Tongue (tissue), 3 donors: ENCODE measurements at places on chromosomes 4 and X. TPM values are rescaled to one million over a fixed set of nuclear protein-coding genes. Genes with fewer than 3 reads are reported as not detected.

XPNPEP2 gene
- 0.72 TPM for total RNA-seq

XAGE1A gene
- total RNA-seq, result not detected

CXCL13 gene
- total RNA-seq, result 0.31 TPM

KLKB1 gene
- 1.2 TPM for total RNA-seq

CT45A6 gene
- not detected for total RNA-seq

GAGE12F gene
- total RNA-seq, result not detected

TNIP3 gene
- not detected for total RNA-seq

COX7B2 gene
- not detected for total RNA-seq

CYSLTR1 gene
- 8.4 TPM for total RNA-seq

CLGN gene
- 5.3 TPM for total RNA-seq

CLCN4 gene
- total RNA-seq, result 36.5 TPM

ART3 gene
- 28.1 TPM for total RNA-seq

FHIP1A gene
- 66.0 TPM for total RNA-seq

METTL14 gene
- 61.3 TPM for total RNA-seq

IL9R gene
- not detected for total RNA-seq

DGKK gene
- 0.10 TPM for total RNA-seq

ASB5 gene
- 206 TPM for total RNA-seq

YIPF7 gene
- 4.8 TPM for total RNA-seq

CLDN22 gene
- 0.31 TPM for total RNA-seq

CPZ gene
- total RNA-seq, result 6.8 TPM

TRPC3 gene
- total RNA-seq, result 0.82 TPM

PLP1 gene
- 84.1 TPM for total RNA-seq

GBA3 gene
- not detected for total RNA-seq

DMP1 gene
- not detected for total RNA-seq

SHISA3 gene
- total RNA-seq, result 0.62 TPM

ZCCHC12 gene
- total RNA-seq, result 0.51 TPM

PCSK1N gene
- total RNA-seq, result 2.5 TPM

FATE1 gene
- total RNA-seq, result 0.51 TPM

SLC10A4 gene
- 1.8 TPM for total RNA-seq

P2RY8 gene
- 0.82 TPM for total RNA-seq

NLGN4X gene
- 11.3 TPM for total RNA-seq

OTC gene
- total RNA-seq, result not detected

HMGN5 gene
- 5.0 TPM for total RNA-seq

TCEAL6 gene
- not detected for total RNA-seq
